GM12865 (cell line): ENCODE measurements at places on chromosomes 16 and 17.

DNA sequence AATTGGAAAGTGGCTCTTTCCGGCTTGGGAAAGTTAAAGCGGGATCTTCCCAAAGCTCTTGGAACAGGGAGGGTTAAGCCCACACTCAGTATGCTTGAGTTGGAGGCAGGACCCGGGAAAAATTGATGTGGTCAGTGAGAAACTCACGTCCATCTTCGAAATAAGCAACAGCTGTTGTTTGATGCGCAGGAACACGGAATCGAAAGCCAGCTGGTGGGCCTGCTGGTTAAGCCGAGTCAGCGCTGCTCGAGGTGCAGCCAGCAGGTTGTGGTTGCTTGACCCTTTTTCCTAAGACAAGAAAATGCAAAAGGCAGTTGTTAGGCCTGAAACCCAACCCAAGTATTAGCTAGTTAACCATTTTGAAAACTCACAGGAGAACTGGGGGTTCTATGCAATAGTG, 49.4 kb downstream of the COG7 start:
- DNase-seq, result no peak

GRCh38 chr17:48002266-48002915, 31.5 kb downstream of the CDK5RAP3 start:
- DNase-seq, result peak; percentile 74

DNA sequence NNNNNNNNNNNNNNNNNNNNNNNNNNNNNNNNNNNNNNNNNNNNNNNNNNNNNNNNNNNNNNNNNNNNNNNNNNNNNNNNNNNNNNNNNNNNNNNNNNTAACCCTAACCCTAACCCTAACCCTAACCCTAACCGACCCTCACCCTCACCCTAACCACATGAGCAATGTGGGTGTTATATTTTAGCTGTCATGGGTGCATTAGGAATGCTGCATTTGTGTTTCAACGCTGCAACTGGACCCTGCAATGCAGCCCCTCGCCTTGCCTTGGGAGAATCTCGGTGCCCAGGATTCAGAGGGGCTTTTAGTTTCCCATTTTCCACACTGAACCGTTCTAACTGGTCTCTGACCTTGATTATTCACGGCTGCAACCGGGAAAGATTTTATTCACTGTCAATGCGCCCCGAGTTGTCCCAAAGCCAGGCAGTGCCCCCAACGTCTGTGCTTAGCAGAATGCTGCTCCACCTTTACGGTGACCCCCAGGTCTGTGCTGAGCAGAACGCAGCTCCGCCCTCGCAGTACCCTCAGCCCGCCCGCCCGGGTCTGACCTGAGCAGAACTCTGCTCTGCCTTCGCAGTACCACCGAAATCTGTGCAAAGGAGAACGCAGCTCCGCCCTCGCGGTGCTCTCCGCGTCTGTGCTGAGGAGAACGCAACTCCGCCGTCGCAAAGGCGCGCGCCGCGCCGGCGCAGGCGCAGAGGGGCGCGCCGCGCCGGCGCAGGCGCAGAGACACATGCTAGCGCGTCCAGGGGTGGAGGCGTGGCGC, 43.3 kb downstream of the POLR3K start:
- no peak for DNase-seq

DNA sequence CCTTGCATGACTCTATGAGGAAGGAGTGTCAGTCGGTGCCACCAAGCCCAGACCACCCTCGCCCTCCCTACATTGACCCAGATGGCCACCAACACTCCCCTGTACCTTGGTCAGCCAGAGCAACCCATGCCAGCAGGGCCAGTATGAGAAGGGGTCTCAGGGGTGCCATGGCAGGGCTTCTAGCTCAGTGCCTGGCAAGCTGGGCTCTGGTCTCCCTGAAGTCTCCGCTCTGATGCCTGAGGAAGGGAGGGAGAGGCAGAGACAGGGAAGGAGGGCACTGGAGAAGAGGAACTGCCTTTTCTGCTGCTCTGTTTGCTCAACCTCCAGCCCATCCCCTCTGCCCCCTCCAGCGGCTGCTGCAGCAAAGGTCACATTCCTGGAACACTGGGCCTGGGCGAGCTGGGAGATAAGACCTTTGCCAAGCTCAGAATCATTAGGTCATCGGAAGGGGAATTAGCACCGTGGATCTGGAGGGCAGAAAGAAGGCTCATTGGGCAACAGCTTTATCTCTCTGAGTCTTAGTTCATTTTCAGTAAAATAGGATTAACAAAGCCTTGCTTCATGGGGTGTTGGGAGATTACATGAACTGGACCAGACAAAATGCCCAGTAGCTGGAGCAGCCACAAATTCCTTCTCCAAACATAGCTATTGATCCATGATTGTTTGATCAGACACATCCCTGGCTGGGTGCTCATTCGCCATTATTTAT, at the start of gene VTN:
Gene VTN, minus strand, starts transcription at position 273 of the 709 bp plus-strand sequence. Its CDS starts 104 bp downstream, at position 169.
- no peak for DNase-seq

- peak; percentile 89 for DNase-seq
Observed at GRCh38 chr17:30600060-30600829, 123.0 kb downstream of the GOSR1 start.

GRCh38 chr17:57338257-57338914, 82.1 kb downstream of the MSI2 start:
- peak; percentile 59 for DNase-seq

DNA sequence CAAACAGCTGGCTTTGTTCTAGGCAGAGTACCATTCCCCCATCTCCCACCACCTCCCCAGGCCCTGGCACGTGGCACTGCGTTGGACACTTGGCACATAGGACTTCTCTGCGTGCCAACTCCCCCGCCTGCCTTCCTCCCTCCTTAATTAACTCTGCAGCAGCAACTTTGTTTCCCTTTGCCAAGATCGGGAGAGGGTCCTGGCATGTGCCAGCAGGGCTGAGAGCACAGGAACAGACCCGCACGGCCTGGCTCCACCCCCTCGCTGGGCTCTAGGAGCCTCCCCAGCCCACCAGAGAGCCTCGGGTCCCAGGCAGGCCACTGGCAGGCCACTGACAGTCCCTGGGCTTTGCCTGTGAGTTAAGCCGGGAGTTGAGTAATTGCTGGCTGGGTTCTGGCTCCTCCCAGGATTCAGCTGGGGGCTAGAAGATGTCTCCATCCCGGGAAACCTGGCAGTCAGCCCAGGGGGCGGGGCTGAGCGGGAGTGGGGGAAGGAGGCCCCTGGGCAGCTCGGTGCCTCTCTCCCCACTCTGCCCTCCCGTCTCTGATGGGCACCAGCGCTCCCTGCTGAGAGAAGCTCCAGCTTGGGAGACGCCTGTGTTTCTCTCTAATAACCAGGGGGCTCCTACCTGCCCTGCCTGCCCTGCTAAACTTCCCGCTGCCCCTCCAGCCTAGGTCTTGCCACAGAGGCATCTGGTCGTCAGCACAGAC, 224.0 kb upstream of the TNRC6C start:
- no peak for DNase-seq

GRCh38 chr16:11390573-11391495, 45.6 kb downstream of the RMI2 start:
- DNase-seq, result no peak

- DNase-seq, result peak; percentile 88
Observed at GRCh38 chr16:69761983-69762813, at the start of gene WWP2. Gene WWP2, plus strand, starts transcription at chr16:69762332. Its CDS starts 24,679 bp downstream, at chr16:69787011.

DNA sequence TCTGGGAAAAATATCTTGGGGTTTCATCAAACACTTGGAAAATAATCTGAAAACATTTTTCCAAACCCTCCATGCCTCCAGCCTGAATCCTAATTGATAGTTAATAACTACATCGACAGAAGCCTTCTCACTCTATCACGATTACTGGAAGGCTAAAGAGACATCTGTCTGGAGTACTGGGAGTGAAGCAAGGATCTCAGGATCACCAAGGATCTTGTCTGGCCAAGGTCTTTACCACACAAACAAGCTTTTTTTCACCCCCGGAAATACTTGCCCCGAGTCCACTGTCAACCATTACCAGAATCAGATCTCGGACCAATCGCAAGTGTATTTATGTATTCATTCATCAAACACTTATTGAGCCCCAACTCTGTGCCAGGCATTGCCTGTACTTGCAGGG, 28.3 kb upstream of the CRISPLD2 start:
- DNase-seq, result no peak

GRCh38 chr17:3592216-3592860, 16.9 kb downstream of the TRPV1 start:
- DNase-seq, result no peak

DNA sequence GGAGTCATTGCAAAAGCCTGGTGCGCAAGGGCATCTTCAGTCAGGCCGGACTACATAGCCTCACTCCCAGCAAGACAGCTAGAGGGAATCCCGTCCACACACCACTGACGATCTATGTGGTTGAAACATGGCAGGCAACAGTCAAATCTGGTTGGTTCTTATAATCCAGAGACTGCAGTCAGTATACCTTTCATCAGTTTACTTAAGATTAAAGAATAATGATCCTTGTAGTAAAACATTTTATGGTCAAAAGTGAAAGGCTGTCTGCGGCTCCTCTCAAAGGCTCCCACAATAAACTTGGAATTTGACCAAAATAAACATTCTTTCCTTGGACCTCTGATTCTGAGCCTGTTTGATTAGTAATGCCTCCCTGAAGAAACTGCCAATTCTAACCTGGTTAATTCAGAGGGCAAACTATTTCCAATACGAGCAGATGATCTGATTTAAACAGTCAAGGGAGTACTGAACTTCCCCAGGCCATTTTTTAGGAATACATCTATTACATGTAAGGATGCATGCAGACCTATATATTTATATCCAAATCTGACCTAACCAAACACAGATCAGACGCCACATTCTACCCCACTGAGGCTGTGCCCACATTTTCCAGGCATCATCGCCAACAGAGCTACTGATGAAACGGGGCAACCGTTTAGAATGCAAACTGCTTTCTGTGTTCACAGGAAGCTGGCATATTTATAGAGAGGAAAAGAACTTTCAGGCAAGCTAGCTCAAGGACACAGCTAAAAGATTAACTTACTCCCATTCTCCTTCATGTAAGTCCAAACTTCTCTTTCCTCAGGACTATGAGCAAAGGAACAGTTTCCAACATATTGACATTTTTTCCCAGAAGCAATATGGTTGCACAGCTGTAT, 15.3 kb upstream of the TXNDC11 start:
- DNase-seq, result no peak

DNA sequence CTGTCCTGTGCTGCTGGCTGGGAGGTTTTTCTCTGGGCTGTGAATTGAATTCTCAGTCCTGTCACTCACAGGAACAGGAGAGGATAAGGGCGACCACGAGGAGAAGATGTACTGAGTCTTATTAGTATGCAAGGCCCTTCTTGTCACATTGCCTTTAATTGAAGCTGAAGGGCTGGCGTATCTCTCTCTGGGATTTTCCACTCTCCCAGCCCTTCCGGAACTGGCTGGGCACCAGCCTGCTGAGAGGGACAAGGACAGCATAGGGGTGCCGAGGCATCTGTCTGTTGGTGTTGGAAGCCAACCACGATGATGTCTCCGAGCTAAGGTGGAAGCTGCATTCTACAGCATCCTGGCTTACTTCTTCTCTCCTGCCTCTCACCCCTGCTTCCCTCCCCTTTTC, 33.2 kb downstream of the GPRC5B start:
- no peak for DNase-seq

DNA sequence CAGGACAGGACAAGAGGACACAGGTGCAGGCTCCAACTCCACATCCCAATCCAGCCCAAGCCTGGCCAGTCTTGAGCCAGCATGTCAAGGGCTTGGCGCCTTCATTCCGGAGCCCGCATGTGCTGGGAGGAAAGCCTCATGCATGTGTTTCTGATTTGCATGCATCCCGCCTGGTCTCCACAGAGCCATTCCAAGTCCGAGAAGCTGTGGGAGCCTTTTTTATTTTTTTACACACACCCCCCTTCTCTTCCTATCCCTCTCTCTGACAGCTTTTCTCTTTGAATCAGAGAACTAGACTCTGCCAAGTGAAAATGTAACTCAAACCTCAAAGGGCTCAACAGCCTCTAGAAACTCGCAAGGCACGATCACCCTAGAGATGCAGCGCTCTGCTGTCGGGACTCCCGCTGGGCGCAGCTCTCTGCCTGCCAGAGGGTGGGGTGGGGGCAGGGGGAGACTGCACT, 45.1 kb downstream of the NOG start:
- DNase-seq, result no peak

GRCh38 chr17:77160091-77160874, 19.5 kb downstream of the SEC14L1 start:
- no peak for DNase-seq

DNA sequence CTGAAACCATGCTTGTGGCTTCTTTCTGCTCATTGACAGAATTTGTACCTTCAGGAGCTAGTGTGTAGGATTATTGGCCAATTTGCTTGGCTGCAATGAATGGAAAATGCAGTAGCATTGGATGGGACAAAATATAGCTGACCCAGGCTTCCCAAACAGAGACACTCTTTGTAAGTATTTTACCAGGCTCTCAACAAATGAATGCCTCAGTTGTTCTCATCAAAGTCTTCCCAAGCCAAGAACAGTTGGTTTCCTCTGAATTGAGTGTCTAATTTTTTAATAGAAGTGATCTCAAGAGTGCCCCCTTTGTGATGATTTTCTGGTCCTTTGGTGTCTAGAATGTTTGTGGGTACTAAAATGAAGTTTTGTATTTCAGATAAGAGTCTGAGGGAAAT, 140.9 kb downstream of the SHISA9 start:
- DNase-seq, result no peak

- DNase-seq, result no peak
Observed at GRCh38 chr17:72953621-72954020, 138.9 kb downstream of the SLC39A11 start.

GRCh38 chr16:27678955-27679354, 129.0 kb downstream of the KATNIP start:
- no peak for DNase-seq

GRCh38 chr17:30086896-30087295, 29.7 kb upstream of the NSRP1 start:
- DNase-seq, result no peak

GRCh38 chr16:19691161-19691711, 26.8 kb downstream of the KNOP1 start:
- no peak for DNase-seq

DNA sequence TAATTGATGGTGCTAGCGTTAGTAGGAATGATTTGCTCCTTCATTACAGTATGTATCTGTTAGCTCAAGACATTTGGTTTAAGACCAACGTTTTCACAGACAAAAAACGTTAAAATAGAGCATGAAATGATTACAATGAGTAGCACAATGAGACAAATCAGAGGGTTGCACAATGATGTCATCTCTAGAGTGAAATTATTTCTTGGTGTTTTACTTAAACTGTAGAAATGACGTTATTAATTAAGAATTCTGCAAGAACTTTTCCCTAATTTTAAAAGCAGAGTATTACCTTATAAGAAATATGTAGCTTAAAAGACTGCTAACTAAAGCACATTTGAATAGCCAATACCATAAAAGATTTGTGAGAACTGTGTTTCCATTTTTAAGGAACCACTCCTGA, 373.4 kb upstream of the KIF2B start:
- DNase-seq, result no peak
